ENCODE measurements at places on chromosomes 3 and 15.

DNA sequence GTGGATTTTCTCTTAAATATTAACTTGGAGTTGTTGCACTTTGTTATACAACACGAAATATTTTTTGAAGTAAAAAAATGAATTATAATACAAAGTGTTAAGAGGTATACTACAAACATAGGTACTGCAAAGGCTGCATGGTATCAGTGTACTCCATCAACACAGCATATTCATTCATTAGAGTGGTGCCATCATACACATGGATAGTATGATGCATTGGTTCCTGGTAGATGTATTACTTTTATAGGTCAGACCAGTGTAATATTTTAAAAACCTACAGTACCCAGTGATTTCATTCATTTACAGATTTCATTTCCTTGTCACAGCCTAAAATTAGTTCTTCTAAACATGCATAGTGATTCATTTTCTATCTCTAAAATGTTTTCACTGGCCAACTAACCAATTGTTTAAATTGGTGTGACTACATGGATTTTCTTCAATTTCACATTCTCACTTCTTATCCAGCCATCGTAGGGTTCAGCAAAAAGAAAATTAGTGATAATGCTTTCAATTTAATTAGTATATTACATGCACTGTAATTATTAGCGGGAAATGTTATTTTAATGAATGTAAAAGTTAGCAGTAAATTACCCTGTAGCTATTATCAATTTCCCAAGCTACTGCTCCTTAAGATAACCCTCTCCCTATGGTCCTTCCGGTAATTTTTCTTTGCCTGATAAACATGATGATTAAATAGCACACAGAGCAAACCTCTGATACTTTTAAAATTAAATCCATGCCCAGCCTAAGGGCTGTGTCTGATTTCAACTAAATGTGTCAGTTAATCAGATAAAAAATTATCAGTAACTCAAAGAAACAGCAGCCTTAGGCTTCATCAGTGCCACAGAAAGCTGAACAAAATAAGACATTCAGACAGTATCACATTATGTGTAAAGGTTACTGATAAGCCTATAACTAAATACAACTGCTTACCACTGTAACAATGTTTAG is 68.4 kb downstream of the DPH6 start:
- no peak for DNase-seq

DNA sequence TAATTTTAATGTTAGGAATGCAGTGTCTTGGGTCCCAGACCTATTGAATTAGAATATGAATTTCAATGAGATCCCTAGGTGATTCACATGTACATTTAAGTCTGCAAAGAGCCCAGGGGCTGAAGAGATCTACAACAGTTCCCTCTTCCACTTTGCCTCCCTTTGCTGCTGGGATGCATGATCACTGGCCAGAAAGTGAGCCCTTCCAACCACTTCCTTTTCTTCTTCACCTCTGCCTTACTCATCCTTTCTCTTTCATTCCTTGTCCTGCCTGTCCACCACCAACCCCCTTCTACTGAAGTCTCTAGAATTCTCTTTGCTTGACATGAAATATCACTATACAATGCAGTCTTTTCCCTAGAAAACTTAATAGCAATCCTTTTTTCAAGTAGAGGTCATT is 222.4 kb upstream of the LRIG1 start:
- DNase-seq, result no peak

GRCh38 chr3:178480274-178480673 is 56.0 kb upstream of the KCNMB2 start:
- DNase-seq, result no peak

DNA sequence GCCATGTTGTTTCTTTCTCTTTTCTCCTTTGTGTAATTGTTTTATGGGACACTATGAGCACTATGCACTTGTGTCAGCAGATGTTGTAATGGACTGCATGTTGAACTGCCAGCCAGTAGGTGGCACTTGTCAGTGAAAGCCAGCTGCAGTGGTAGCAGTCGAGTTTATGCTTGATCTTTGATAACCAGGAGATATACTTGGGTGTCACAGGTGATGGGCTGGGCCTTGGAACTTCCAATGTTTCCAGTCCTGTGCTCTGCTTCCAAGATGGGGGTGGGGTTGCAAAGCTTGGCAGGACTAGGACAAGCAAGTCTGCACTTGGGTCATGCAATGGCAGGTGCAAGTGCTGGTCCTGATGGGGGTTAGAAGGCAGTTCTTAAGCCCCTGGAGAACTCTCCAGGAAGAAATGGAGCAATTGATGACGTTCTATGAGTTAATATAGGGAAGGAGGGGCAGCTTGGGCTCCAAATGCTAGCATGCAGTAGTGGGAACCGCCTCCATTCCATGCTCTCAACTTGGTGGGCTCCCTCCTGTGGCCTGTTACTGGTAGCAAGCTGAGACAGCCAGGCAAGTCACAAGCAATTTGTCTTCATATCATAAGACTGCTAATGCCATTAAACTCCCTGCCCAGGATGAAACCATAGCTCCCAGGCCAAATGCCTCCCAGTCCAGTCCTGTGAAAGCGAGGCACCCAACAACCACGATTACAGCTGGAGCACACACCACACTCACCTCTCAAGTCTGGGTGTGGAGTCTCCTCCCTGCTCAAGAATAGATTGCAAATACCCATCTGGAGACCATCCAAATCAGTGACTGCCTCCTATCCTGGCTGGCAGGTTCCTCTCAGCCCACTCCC is 287.2 kb downstream of the CGGBP1 start:
- DNase-seq, result peak; percentile 28

DNA sequence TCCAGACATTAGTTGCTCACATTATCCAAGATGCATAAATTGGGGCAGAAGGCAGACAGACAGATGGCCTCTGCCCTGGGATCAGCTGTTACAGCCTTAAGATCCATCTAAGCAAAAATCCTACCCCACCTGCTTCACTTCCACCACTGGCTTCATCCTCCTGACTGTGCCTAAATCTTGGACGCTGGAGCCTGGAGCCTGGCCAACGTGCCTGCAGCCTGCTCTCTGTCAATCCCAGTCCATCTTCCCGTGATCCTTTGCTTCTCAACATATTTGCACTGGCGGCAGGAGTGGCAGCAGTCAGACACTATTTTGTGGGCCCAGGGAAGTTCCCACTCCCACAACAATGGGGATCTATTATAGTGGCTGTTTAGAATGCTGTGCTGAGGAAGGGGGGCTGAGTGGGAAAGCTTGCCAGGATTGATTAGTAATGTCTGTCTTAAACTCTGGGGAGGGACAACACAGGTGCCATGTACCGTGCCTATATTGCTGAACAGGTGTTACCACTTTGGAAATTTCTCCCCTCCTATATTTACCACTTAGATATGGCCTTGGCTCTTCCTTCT is 121.2 kb downstream of the MEGF11 start:
- DNase-seq, result no peak

DNA sequence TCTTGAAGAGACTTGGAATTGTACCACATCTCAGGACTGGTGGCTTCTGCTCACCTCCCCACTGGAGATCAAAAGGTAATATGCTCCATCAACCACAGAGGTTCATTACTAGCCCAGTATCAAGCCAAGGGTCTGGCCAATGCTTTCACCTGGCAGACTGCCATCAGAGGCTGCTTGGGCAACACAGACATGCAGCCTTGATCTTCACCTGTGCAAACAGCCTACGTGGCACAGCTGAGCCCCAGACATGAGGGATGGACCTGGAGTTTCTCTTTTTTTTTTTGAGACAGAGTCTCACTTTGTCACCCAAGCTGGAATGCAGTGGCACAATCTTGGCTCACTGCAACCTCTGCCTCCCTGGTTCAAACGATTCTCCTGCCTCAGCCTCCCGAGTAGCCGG is 105.6 kb upstream of the HES1 start:
- no peak for DNase-seq

DNA sequence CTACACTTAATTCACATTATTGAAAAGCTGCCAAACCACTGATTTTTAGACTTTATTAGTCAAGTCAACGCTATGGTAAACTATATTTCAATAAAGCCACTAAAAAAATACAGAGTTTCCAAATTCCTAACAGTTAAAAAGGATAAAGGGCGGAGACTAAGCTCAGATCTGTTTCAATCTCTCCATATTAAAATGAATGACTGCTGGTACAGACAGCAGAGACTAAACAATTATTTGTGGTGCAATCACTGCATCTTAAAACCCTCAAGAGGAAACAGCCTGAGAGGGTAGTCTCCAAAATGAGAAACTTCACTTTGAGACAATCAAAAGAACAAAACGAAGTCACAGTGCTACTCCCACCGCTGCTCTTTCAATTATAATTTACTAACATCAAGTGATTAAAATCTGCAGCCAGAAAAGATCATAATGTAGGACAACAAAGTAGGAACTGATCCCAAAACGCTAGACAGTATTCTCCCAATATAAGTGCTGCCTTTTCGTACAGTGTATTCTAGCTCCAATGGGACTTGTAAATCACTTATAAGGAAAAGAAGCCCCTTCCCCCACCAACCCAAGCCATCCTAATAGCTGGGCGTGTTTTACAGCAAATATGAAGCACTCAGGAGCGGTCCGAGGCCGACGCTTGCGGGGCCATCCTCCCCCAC is 1.2 kb downstream of the UBP1 start:
- no peak for DNase-seq

- DNase-seq, result no peak
Measured at GRCh38 chr3:87503900-87504498, 227.6 kb upstream of the POU1F1 start.

GRCh38 chr3:76990606-76991005 is 49.3 kb upstream of the ROBO2 start:
- DNase-seq, result no peak

DNA sequence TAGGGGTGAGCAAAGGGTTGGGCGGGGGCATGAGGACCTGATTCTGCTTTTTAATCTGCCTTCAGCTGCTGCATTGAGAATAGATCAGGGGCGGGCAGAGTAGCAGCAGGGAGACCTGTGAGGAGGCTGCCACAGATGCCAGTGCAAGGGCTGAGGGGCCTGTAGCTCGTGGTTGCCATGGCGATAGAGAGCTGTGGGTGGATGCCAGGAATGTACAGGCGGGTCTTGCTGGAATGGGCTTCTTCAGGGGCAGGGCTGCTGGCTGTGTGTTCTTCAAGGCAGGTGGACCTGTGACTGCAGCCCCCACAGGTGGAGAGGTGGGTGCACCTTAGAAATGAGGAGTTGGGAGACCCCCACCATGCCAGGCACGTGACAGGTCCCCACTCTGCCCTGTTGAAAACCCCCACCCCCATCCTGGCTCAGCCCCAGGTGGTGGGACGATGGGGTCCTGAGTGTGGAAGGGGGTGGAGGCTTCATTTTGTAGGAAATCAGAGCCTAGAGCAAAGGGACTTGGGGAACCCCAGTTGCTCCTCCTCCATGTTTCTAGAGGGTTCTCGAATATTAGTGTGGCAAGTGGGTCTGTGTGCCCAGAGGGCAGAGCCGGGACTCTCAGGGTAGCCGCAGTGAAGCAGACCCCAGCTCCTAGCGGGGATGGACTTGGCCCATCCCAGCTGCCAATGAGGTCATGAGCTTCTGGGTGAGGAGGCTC is 38.3 kb downstream of the SLC6A6 start:
- no peak for DNase-seq

DNA sequence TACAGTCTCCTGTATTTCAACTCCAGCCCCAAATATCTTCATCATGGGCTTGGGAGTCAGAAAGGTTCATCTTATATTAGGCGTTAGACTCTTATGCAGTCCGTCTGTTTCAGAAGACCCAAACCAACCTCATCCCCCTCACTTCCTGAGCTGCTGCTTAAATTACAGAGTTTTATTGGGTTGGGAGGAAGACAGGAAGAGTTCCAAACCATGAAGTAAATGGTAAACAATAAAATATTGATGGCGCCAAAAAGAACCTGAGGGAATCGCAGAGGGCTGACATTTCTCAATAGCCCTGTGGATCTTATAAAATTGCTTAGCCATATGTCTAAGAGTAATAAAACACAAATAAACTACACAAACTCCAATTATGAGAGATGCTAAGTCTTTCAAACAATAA is 116.9 kb upstream of the C3orf80 start:
- no peak for DNase-seq

- DNase-seq, result no peak
Measured at GRCh38 chr15:82014989-82015388, 30.8 kb downstream of the MEX3B start.

DNA sequence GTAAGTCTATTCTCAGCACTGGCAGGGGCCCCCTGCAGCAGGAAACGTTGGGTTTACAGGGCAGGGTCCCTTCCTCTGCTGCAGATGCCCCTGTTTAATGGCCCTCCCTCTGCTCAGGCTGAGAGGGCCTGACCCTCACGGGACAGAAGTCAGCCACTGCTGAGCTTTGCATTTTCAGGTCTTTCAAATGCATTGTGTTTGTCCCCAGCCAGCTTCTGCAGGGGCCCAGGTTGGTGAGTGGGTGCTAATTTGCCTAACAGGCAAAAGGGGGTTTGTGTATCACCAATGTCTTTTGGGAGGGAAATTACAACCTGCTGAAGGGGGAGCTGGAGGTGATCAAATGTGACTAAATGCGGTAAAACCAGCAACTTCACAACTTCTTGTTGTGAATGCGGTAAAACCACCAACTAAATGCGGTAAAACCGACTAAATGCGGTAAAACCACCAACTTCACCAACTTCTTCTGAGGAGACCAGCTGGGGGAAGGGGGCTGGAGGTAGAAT is 44.8 kb upstream of the UBE2E1 start:
- peak; percentile 5 for DNase-seq

DNA sequence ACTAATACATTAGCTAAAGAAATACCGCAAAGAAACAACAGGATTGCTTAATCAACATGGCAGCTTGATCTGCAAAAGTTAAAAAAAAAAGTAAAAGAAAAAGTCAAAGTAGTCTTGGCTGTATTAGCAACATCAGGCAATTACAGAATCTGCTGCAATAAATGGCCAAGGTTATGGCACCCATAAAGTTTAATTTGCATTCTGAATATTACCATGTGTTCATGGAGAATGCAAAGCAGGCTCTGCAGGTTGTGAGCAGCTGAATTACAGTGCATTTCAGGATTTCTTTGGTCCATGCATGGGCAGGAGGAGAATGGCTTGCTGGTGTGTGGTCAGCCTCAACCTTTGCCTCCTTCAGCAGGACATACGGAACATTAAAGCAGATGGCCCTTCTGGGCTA is 199.1 kb upstream of the AZI2 start:
- DNase-seq, result no peak

DNA sequence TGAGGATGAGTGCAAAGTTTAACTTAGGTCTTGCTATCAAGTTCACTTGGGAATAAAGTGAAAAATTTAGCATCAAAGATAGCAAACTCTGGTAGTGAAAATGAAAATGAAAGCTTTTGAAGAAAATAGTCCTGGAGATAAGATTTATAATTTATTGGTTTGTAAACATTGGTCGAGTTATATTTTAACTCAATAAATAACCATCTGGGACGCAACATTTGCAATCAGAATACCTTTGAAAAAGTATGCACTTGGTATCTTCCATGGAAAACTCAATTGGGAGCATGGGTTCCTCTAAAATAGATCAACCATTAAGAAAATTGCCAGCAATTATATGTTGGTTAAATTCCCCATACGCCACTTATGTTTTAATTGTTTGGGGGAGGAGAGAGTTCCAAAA is 209.5 kb downstream of the NAALADL2 start:
- DNase-seq, result no peak

All from stimulated activated CD4-positive, alpha-beta T cell treated with anti-CD3 and anti-CD28 coated beads, Interleukin-4, amount 100 ng/mL, for 24 hours (primary cell).